IMR-90 (cell line): ENCODE measurements at places on chromosomes 1 and 21. TPM values are rescaled to one million over a fixed set of nuclear protein-coding genes. Genes with fewer than 3 reads are reported as not detected.

CRYAA gene
- total RNA-seq = not detected in 2 replicates

LRRC8B gene
- 1.4 and 1.8 TPM in 2 replicates for total RNA-seq

ASAP3 gene
- total RNA-seq = 15.3 and 18.6 TPM in 2 replicates

FYB2 gene
- under 0.01 TPM in 1 of 2 replicates, not detected in the other for total RNA-seq

LCE2A gene
- total RNA-seq = not detected in 2 replicates

LRIF1 gene
- 6.8 and 13.1 TPM in 2 replicates for total RNA-seq

DIRAS3 gene
- 8.3 and 8.6 TPM in 2 replicates for total RNA-seq

HOOK1 gene
- total RNA-seq = not detected in 2 replicates

SPATA46 gene
- not detected in 2 replicates for total RNA-seq

ACTL8 gene
- under 0.01 and 0.28 TPM in 2 replicates for total RNA-seq

IGSF21 gene
- not detected in 2 replicates for total RNA-seq

SLAMF1 gene
- total RNA-seq = not detected in 2 replicates

UBE4B gene
- total RNA-seq = 39.3 and 41.9 TPM in 2 replicates

MAP7D1 gene
- total RNA-seq = 30.8 and 32.3 TPM in 2 replicates

GUCA2A gene
- not detected in 2 replicates for total RNA-seq

LIN28A gene
- total RNA-seq = not detected in 2 replicates

NCMAP gene
- not detected in 2 replicates for total RNA-seq

CA14 gene
- total RNA-seq = not detected in 2 replicates

KCNT2 gene
- 0.56 and 0.72 TPM in 2 replicates for total RNA-seq

MNDA gene
- total RNA-seq = not detected in 2 replicates

ELF3 gene
- total RNA-seq = under 0.01 TPM in 1 of 2 replicates, not detected in the other

CACNA1E gene
- total RNA-seq = not detected in 2 replicates

CFAP107 gene
- not detected in 2 replicates for total RNA-seq

TLCD4 gene
- total RNA-seq = 0.36 and 0.83 TPM in 2 replicates

TDRD5 gene
- total RNA-seq = not detected in 2 replicates

GRIK1 gene
- not detected in 2 replicates for total RNA-seq

MIXL1 gene
- not detected in 2 replicates for total RNA-seq

BLACAT1 gene
- total RNA-seq = under 0.01 TPM in 1 of 2 replicates, not detected in the other

PTPN7 gene
- not detected in 2 replicates for total RNA-seq

TTC39A gene
- total RNA-seq = 0.28 and 0.72 TPM in 2 replicates

OR2T33 gene
- not detected in 2 replicates for total RNA-seq

GJA8 gene
- not detected in 2 replicates for total RNA-seq

PSEN2 gene
- 20.0 and 24.4 TPM in 2 replicates for total RNA-seq

CACNA1S gene
- not detected in 2 replicates for total RNA-seq

SPRR2E gene
- total RNA-seq = not detected in 2 replicates

TPTE gene
- total RNA-seq = not detected in 2 replicates

BMP8B gene
- not detected in 2 replicates for total RNA-seq

CIART gene
- 13.9 and 18.1 TPM in 2 replicates for total RNA-seq

FCRL1 gene
- not detected in 2 replicates for total RNA-seq

SPRR1A gene
- total RNA-seq = not detected in 2 replicates

PROK1 gene
- total RNA-seq = not detected in 2 replicates

LRRC71 gene
- not detected in 2 replicates for total RNA-seq

SSBP3 gene
- total RNA-seq = 9.7 and 10.9 TPM in 2 replicates

VAV3 gene
- 0.18 and 0.28 TPM in 2 replicates for total RNA-seq

EXO1 gene
- 12.9 and 18.9 TPM in 2 replicates for total RNA-seq

UQCRHL gene
- 1.4 and 2.8 TPM in 2 replicates for total RNA-seq

KRTAP13-4 gene
- not detected in 2 replicates for total RNA-seq

TSPAN2 gene
- 0.18 and 0.83 TPM in 2 replicates for total RNA-seq
